ENCODE measurements at places on chromosomes 4 and X.

GRCh38 chr4:178198691-178199090, 756.5 kb upstream of the AGA start:
- DNase-seq: no peak

DNA sequence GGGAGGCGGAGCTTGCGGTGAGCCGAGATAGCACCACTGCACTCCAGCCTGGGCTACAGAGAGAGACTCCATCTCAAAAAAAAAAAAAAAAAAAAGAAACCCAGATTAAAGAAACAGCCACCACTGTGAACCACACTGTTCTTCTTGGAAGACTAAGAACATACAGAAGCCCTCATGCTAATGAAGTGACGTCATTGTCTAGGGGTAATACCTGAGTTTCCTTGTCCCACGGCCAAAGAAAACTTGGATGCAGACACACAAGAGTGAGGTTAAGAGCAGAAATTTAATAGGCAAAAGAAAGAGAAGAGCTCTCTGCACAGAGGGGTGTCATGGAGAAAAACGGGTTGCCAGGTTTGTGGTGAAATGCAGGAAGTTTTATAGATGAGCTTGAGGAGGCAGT, 691.6 kb downstream of the NLGN4X start:
- no peak for DNase-seq

- DNase-seq: no peak
Measured at GRCh38 chr4:145186729-145187128, 6.3 kb upstream of the OTUD4 start.

GRCh38 chrX:69510137-69510715, 6.1 kb downstream of the NALF2 start:
- DNase-seq: no peak

DNA sequence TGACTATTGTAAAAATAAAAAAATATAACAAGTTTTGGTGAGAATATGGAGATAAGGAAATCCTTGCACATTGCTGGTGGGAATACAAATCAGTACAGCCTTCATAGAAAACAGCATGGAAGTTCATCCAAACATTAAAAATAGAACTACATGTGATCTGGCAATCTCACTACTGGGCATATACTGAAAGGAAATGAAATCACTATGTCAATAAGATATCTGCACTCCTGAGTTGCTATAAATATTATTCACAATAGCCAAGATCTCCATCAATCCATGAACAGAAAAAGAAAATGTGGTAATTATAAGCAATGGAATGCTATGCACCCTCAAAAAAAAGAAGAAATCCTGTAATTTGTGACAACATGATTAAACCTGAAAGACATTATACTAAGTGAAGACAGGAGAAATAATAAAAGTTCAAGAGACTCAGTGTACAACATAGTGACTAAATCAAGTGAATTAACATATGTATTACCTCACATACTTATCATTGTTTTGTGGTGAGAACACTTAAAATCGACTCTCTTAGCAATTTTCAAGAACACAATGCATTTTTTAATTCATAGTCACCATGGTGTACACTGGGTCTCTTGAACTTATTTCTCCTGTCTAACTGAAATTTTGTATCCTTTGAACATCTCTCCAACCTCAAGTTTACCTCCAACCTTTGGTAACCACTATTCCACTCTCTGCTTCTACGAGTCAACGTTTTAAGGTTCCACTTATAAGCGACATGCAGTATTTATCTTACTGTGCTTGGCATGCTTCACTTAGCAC, 1703.7 kb upstream of the AGA start:
- DNase-seq: no peak

DNA sequence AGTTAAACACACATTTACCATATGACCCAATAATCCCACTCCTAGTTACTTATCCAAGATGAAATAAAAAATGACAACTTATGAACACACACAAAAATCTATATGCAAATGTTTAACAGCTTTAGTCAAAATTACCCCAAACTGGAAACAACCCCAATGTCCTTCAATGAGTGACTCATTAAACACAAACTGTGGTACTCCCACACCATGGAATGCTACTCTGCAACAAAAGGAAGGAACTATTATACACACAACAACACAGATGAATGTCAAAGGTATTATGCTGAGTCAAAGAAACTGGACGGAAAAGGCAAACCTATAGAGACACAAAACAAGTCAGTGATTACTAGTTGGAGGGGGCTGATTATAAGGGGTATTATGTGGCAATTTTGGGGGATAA, 40.5 kb downstream of the MED14 start:
- no peak for DNase-seq

DNA sequence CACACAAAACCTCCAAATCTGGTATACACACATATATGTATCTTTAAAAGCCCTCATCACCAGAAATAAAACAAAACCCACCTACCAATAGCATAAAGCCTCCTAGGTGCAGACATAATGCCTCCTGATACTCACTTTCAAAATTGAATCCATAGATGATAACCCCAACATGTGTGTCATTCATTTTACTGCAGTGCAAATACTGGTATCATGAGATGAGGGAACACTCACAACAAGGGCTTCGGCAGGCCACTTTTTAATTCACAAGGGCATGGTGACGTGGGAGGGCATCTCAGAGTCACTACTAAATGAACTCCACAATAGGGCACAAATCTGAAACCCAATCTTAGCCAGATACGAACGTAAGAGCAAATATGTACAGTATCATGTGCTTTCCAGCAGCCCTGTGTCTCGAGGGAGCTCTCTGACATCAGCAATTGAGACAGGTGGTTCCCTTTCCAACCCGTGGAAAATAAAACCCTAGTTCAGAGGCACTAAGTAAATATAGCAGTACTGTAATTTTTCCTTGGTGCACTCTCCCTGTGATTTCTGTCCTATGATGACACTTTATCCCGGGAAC, 14.1 kb upstream of the PPARGC1A start:
- no peak for DNase-seq

GRCh38 chr4:140704392-140704960, 51.7 kb downstream of the TBC1D9 start:
- no peak for DNase-seq

DNA sequence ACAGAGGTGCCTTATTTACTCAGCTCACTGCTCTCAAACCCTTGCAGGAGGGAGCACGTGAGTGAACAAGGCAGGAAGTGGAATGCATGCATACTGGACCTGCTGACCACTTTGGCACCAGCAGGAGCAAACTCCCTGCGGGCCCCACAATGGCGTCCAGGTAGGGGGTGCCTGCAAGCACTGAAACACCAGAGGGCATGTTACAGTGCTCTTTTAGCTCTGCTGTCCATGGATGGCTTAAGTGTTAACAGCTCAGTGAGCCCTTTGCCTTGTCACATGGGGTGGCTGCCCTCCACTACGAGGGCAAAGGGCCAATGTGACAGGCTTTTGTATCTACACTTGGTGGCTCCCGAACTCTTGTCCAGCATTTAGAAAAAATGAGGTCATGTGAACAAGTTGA, 199.5 kb upstream of the UGT8 start:
- DNase-seq: no peak

DNA sequence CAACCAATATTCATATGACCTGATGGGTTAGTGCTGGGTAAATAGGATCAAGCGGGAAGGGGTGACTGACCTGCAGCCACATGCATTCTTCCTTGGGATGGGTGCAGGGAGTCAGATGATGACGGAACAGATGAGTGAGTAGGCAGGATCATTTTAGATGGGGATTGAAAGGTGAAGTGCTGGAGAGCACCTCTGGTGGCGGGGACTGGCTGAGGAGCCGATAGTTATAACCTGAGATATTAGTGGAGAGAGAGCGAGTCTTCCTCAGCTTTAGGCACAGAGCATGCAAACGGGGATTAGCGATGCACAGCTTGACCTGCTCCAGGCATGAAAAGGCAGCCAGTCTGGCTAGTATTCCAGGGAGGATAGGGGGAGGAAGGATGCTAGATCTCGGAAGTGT, 99.1 kb downstream of the AFF1 start:
- no peak for DNase-seq

Data from stimulated activated CD4-positive, alpha-beta T cell treated with anti-CD3 and anti-CD28 coated beads, Interleukin-2, amount 100 ng/mL, for 4 hours (primary cell).